ENCODE measurements at places on chromosomes 7 and 10. TPM values are rescaled to one million over a fixed set of nuclear protein-coding genes. Genes with fewer than 3 reads are reported as not detected.

ASB10 gene
- not detected for total RNA-seq

NUTM2A gene
- total RNA-seq = 0.73 TPM

APBB1IP gene
- 82.2 TPM for total RNA-seq

TRIP6 gene
- total RNA-seq = 28.9 TPM

LMOD2 gene
- not detected for total RNA-seq

DNA sequence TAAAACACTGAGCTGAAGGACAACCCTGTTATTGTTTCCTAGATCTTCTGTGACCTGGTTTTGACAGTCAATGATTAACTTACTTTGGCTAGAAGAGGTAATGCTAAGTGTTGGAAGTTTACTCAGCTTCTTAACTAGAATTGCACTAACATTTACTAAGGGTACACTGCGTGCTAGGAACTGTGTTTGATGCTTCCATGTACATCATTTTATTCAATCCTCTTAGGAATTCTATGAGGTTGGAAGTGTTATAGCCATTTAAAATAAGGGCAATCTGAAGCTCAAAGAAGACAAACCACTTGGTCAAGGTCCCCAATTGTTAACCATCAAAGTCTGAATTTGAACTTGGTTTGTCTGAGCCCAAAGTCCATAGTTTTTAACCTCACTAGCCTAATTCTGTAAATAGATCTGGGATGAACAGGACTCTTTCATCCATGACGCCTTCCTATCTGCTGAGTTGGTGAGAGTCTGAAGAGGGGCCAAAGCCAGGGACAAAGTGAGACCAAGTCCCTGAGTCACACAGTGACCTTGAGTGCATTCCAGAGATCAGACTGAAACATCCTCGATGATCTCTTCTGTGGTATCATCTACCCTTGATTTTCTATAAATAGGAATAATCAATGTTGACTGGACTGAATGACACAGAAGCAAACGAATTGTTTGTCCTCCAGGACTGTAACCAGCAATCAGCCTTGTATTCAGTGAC is 29.2 kb upstream of the ZNRF2 start:
- H3K4me3 ChIP-seq = no peak overlapping the region
- no peaks in the 10 kb centered on the region for H3K36me3 ChIP-seq
- peaks cover 2% of the 10 kb centered on the region for H3K27me3 ChIP-seq
- no peak overlapping the region for H3K27ac ChIP-seq
- H3K4me1 ChIP-seq = peaks cover 11% of the 10 kb centered on the region
- no peak for DNase-seq

DNA sequence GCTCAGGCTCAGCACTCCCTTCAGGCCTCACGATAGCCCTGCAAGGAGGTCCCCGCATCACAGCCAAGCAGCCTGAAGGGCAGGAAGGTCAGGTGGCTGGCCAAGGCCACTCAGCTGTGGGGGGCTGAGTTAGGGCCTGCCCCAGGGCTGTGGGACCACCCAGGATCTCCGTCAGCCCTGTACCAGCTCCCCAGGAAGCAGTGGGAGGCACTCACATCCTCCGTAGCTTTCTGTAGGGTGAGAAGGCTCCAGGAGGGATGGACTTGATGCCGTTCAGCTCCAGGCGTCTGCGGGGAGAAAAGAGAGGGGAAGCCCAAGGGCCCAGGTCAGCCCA is 125.9 kb downstream of the SLIT1 start:
- no peak overlapping the region for H3K4me3 ChIP-seq
- H3K4me1 ChIP-seq = no peaks in the 10 kb centered on the region
- H3K27me3 ChIP-seq = no peaks in the 10 kb centered on the region
- H3K27ac ChIP-seq = no peak overlapping the region

- H3K4me1 ChIP-seq = no peaks in the 10 kb centered on the region
- no peak overlapping the region for H3K27ac ChIP-seq
- H3K36me3 ChIP-seq = no peaks in the 10 kb centered on the region
- H3K4me3 ChIP-seq = no peak overlapping the region
Observed at GRCh38 chr10:124560377-124561105, 98.9 kb downstream of the LHPP start.

GRCh38 chr7:73999664-74000435 is 28.1 kb upstream of the ELN start:
- no peak overlapping the region for H3K4me3 ChIP-seq
- no peak overlapping the region for H3K27ac ChIP-seq
- H3K36me3 ChIP-seq = peaks cover 2% of the 10 kb centered on the region
- H3K27me3 ChIP-seq = peaks cover 2% of the 10 kb centered on the region

DNA sequence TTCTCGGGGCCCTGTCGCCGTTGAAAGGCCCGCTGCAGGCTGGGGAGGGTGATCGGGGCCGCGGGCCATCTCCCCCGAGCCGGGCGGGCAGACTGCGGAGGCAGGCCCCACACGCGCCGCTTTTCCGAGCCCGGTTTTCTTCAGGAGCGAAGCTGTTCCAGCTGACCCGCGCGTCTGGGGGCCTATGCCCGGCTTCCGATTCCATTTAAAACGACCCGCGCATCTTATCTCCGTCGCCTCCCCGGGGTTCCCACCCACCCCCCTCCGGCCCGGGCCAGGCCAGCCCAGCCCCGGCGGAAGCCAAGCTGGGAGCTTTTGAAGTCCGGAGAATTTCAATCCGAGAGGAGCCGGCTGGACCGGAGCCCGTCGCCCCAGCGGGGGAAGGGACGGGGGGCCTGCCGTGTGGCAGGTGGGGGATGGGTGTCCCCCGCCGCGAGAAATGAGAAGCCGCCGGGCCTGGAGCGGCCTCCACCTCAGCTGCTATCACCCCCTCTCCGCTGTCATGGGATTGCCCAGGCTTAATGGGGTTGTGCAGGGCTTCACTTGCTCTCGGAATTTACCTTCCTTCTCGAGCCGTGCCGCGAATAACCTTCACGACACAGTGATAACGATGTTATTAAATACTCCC is 3.1 kb upstream of the EVX1 start:
- peaks cover 13% of the 10 kb centered on the region for H3K4me1 ChIP-seq
- H3K4me3 ChIP-seq = no peak overlapping the region
- H3K27me3 ChIP-seq = peaks cover 84% of the 10 kb centered on the region
- DNase-seq = no peak

GRCh38 chr10:59315465-59315864 is 46.9 kb downstream of the FAM13C start:
- no peak overlapping the region for H3K27ac ChIP-seq
- no peaks in the 10 kb centered on the region for H3K36me3 ChIP-seq
- no peak for DNase-seq
- H3K4me3 ChIP-seq = no peak overlapping the region
- no peaks in the 10 kb centered on the region for H3K4me1 ChIP-seq

DNA sequence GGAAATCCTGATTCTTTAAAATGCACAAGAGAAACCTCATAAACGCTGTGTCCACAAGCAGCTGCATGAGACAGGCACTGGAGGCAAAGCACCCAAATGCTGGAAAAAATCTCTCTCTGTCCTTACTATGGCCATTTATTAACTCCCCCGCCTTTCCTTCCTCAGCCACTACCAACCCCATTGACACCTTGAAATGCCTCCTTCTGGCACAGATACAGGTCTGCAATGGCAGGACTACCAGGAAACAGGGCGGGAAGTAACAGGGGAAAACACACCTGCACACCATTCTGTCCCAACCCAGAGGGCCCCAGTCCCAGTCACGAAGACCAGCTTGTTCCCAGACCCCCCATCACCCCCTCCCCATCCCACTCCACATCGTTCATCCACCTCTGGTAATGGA is 224.3 kb downstream of the PARD3 start:
- DNase-seq = no peak
- no peak overlapping the region for H3K4me3 ChIP-seq
- H3K36me3 ChIP-seq = no peaks in the 10 kb centered on the region
- H3K27ac ChIP-seq = no peak overlapping the region

DNA sequence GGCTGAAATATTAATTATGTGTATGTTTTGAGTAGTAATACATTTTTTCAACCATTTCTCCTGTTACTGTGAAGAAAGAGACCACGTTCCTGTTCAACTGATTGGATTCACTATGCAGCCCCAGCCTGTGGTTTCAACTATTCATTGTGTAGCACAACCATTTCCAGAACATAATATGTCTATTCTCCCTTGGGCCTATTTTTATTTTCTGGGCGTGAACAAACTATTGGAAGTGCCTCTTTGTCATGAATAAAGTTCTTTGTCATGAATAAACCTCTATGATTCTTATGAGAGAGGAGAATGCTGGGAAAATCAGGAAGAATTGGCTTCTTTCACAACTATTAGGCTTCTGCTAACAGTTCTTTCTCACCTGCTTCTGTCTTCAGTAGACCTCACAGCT is 152.4 kb downstream of the GNAT3 start:
- no peak overlapping the region for H3K27ac ChIP-seq
- no peak for DNase-seq

DNA sequence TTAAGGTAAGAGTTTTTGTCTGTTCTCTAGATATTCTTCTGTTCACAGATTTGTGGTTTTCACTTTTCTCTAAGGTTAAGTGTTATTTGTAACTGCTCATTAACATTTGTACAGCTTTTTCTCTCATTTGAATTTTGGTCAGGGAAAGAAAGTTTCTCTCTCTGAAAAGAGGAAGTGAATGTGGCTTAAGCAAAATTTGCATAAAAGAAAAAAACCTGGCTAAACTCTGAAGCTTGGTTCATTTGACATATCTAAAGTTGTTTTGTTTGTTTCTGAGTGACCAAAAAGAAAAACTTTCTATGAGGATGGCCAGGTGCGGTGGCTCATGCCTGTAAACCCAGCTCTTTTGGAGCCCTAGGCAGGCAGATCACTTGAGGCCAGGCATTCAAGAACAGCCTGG is 22.0 kb upstream of the SLC26A4 start:
- H3K4me1 ChIP-seq = peaks cover 36% of the 10 kb centered on the region
- H3K36me3 ChIP-seq = peaks cover 27% of the 10 kb centered on the region
- H3K27me3 ChIP-seq = peaks cover 12% of the 10 kb centered on the region
- peak overlapping the region; percentile 29 for H3K27ac ChIP-seq
- H3K4me3 ChIP-seq = no peak overlapping the region

DNA sequence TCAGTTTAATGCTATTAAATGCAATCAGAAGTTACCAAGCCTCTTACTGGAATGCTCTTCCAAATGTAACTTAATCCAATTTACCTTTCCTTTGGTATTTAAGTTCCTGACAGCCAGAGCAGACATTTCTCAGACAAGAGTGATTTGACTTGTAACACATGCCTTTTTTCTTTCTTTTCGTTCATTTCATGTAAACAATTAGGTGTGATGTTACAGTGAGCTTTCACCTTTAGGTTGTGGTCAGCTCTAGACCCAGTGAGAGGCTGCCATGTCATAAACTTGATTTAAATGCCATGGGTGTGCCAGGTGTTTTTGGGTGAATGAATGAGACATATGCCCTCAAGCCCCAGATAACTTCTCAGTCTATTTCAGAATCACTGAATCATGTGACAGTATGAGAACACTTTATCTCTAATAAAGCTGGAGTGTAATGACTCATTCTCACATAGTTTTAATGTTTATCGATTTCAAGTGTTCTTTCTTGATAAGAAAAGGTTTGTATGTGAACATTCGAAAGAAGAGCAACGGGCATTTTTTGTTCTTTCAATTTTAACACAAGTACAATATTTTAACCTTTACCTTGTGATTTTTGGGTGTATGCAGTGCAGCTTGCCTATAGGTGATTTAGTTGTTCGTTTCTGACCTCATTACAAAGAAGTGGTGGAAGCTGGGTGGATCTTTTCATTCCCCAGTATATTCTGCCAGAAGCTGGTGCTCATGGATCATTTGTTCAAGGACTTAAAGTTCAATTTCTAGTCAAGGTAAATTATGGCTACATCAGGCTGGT is 61.5 kb downstream of the CHN2 start:
- DNase-seq = no peak
- H3K4me1 ChIP-seq = no peaks in the 10 kb centered on the region
- H3K27ac ChIP-seq = no peak overlapping the region
- H3K4me3 ChIP-seq = no peak overlapping the region

- no peak overlapping the region for H3K4me3 ChIP-seq
- DNase-seq = no peak
- H3K36me3 ChIP-seq = no peaks in the 10 kb centered on the region
- H3K27ac ChIP-seq = no peak overlapping the region
- peaks cover 2% of the 10 kb centered on the region for H3K4me1 ChIP-seq
- H3K27me3 ChIP-seq = no peaks in the 10 kb centered on the region
Observed at GRCh38 chr10:116151076-116151475, 121.9 kb downstream of the GFRA1 start.

GRCh38 chr10:118758449-118758848 is 3.7 kb upstream of the CACUL1 start:
- H3K27me3 ChIP-seq = peaks cover 6% of the 10 kb centered on the region
- DNase-seq = no peak

DNA sequence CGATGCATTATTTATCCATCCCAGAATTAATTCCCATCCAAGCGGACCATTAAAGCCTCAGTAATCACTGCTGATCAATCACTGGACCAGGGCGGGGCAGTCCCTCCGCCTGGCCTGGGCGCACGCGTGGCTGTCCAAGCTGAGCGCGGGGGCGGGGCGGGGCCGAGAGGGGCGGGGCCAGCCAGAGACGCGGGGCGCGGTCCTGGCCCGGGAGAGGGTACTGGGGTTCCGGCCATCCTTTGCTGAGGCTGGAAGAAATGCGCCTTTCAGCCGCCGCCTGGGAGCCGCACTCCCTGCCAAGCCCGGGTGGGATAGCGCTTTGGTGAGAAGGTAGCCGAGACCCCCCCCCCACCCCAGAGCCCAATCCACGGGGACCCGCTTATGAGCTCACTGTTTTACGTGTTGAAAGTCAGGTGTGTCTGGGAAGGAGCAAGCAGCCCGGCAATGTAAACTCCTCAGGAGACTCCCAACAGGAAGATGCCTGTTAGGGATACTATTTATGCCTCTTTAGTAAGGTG is at the start of gene ARHGAP22:
ARHGAP22 (minus strand) TSS at position 83 of the 518 bp plus-strand sequence. CDS start 277 bp downstream, outside the sequence.
- DNase-seq = no peak
- H3K4me1 ChIP-seq = peaks cover 6% of the 10 kb centered on the region
- no peak within 1 kb of the TSS for H3K27ac ChIP-seq

DNA sequence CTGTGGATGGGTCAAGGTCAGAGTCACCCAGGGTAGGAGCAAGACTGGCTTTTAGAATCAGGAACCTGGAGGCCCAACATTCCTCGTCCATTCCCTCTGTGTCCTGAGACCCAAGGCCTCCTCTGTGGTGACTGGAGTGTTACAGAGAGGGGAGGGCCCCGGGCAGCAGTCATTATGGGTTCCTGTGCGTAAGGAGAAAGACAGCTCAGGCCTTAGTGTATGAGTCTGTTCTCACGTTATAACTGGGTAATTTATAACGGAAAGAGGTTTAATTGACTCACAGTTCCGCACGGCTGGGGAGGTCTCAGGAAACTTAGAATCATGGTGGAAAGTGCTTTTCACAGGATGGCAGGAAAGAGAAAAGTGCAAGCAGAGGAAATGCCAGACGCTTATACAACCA is 422.3 kb downstream of the TCERG1L start:
- H3K27me3 ChIP-seq = no peaks in the 10 kb centered on the region
- H3K4me1 ChIP-seq = no peaks in the 10 kb centered on the region
- H3K36me3 ChIP-seq = no peaks in the 10 kb centered on the region
- no peak overlapping the region for H3K27ac ChIP-seq

Measured in activated CD4-positive, alpha-beta memory T cell treated with anti-CD3 and anti-CD28 coated beads, Interleukin-2, amount 10 ng/mL, durations not matched to agents 7 days and 5 days (primary cell).